ENCODE measurements at places on chromosomes 1 and 21.

GRCh38 chr1:172898866-172899265 lies 151.9 kb downstream of the TNFSF18 start:
- peak; percentile 53 for DNase-seq

DNA sequence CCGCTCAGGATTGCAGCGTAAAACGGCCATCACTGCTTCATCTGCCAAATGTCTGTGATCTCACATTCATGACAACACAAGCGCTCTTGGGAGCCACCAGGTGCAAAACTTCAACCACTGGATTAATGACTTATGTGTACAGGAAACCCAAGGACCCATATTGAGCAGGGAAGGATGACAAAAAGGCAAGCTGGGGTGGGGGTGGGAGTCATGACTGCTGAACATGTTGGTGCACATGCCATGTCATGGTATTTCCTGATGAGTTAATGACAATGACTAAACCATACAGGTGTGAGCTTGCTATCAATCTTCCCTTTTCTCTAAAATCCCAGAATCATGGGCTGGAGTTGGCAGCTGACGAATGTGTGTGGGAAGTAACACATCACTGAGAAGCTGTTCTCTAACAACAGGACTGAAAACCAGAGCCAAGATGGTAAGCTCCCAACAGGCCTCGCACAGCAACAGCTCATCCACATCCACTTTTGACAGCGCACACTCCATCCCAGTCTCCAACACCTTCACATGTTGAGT lies 3.1 kb upstream of the SH2D5 start:
- no peak for DNase-seq

DNA sequence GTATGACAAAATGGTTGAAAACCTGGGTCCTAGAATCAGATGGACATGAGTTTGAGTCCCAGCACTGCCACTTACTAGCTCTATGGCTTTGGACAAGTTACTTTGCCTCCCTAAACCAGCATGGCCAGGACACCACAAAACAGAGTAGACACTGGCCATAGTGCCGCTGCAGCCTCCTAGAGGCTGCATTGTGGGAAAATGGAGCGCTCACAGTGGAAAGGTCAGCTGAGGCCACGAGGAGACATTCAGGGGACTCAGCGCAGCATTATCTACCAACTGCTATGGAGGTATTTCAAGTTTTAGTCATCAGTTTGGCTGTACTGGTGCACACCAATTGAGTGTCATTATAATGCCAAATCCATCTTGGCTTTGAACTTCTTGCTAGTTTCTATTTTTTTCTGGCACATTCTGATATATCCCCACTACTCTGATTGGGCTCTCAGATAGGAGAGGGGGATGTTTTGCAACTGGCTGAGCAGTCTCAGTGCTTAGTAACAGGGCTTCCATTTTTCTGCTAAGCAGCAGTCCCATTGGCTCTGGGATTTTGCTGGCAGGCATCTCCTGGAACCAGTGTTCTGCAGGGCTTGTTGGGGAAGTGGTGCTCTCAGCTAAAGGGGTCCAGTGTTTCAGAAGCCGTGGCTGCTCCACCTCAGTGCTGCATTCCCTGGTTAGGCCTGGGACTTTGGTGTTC lies 16.2 kb downstream of the NT5C1A start:
- DNase-seq = no peak

- no peak for DNase-seq
These were observed 326.5 kb downstream of the PDE4B start for GRCh38 chr1:66119148-66119547.

- DNase-seq = no peak
These were observed 133.5 kb downstream of the BEND5 start for GRCh38 chr1:48643193-48643592.

DNA sequence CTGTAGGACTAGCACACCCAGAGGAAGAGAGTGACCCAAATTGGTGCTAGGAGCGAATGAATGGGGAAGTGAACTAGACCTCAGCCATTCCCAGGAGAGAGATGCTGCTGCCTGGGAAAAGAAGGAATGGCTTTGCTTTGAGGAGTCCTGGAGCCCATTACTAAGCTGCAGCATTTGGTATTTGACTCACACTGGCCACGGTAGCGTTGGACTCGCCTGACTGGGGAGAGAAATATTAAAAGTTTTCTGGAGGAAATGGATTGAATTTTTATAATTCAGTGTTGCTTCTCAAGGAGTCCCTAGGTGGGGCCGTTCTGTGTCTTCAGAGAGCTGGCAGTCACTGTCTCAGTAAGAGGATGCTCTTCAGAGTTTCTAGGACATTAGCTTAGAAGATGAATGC lies 40.2 kb downstream of the PIK3CD start:
- DNase-seq = no peak

- DNase-seq = no peak
These were observed 55.3 kb downstream of the CDKN2C start for GRCh38 chr1:51025374-51025773.

DNA sequence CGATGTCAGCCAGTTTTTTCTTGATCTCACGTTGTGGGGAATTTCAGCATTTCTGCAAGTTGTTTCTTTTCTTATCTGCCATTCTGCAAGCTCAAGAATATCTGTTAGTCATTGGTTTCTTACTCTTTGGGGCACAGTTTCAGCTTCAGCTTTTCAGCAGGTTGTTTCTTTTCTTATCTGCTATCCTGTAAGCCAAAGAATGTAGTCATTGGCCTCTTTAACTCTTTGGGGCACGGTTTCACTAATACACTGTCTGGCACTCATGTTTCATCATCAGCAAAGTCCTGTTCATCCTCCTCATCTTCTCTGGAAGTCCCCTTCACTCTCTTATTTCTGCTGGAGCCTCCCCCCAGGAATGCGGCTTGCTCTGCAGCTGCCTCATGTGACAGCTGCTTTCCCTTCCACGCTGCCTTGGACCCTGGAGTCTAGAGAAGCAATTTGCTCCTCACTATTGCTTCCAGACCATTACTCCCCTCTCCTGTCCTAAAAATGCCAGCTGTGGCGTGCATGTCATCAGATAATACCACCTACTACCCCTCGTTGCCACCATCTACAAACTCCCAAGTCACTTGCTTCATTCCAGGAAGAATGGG lies 67.0 kb upstream of the CACNA1E start:
- DNase-seq = no peak

- DNase-seq = no peak
These were observed 57.7 kb upstream of the NUF2 start for GRCh38 chr1:163263818-163264655.

DNA sequence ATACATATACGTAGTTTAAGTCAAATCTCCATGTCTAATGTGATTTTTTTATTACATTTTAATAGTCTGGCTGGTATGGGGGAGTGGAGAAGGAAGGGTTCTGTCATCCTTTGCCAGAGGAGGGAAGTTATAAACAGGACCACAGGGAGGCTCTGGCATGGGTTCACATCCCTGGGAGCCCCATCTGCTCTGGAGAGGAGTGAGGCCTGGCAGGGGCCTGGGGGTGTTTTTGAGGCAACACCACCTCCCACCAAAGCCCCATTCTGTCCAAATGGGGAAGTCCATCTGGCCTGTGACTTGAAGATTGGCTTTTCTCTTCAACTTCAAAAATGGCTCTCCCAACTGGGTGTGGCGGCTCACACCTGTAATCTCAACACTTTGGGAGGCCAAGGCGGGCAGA lies 15.8 kb downstream of the DISP3 start:
- no peak for DNase-seq

GRCh38 chr1:10232163-10232562 lies 21.8 kb downstream of the KIF1B start:
- DNase-seq = no peak

- no peak for DNase-seq
These were observed 41.7 kb downstream of the PKP1 start for GRCh38 chr1:201324821-201325677.

- DNase-seq = no peak
These were observed 191.1 kb downstream of the TTLL7 start for GRCh38 chr1:83807821-83808220.

DNA sequence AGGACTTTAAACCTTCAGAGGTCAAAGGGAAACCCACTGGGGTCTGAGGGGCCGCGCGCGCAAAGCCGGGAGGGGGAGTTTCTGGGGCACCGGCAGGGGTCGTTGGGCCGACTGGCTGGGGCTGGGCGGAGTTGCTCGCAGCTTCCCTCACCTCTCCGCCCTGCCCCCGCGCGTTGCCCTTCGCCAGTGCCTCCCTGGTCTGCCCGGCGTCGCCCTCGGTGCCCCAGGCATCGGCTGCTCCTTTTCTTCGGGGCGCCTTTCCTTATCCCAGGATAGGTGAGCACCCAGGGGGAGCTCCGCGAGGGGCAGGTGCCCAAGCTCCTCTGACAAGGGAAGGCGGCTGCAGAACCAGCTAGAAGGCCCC lies 390 bp upstream of the NGF start:
- DNase-seq = no peak

DNA sequence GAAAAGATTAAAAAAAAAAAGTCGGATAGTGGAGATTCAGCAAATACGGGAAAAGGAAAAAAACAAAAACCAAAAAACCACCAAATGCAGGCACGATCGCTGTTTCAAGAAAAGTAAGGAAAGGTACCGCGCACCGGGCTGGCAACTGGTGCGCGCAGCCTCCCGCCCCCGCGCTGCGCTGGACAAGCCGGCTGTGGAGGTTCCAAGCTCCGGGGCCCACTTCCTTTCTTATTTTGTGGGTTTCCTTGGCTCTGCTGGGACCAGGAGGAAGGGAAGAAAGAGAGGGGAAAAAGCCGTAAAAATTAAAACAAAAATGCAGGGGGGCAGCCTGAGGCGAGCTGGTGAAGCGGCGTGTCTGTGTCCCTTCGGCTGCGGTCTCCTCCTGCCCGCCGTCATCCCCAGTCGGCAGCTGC lies 233 bp downstream of the ADAMTS5 start:
- peak; percentile 1 for DNase-seq

GRCh38 chr1:1622010-1622787 lies 6.9 kb downstream of the MIB2 start:
- peak; percentile 3 for DNase-seq

- no peak for DNase-seq
These were observed 141.8 kb downstream of the RGS7 start for GRCh38 chr1:241215203-241215602.

DNA sequence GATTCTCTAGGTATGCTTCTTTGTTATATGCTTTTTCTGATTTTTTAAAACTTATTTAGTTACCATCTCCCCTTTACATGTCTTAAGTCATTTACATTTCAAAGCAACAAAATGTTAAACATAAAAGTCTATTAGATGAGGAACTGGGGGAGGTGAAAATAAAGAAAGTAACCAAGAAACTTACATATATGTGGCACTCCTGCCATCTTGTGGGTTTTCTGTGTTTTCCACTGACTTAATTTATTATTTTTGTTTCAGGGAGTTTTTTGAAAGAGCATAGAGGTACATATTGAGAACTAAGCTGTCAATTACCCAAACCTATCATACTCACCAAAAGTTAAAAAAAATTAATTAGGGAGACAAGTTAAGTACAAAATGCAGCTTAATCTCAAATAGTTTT lies 1531.1 kb downstream of the MRPL39 start:
- DNase-seq = no peak

- DNase-seq = peak; percentile 67
These were observed 65.5 kb upstream of the CR1L start for GRCh38 chr1:207579436-207579799.

DNA sequence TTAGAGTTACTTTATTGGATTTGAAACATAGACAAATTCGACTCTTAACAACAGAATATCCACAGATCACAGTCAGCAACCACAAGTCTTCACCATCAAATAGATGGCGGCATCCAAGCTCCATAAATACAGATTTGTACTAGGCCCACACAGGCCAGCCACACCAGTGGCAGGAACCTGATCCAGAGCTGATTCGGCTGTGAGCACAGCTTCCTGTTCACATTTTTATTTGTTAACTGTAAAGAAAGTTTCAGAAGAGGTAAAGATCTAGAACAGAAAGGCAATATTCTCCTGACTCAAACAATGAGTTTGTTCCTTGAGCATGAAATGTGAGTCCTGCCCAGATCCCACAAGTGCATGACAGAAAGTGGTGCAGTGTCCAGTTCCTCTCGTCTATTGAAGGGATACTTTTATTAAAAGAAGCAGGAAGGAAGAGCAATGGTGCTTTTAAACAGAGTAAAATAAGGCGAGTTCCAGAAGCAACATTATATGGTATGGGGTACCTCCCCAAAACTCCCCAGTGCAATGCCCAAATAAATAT lies 205.8 kb downstream of the SLC45A1 start:
- peak; percentile 38 for DNase-seq

GRCh38 chr1:62589321-62589720 lies 8.0 kb upstream of the ANGPTL3 start:
- DNase-seq = no peak

GRCh38 chr1:118209648-118210047 lies 24.6 kb upstream of the SPAG17 start:
- no peak for DNase-seq
